ENCODE measurements at places on chromosomes 5 and 9.

- DNase-seq = no peak
These were observed 3.6 kb upstream of the NPR3 start for GRCh38 chr5:32707418-32707997.

GRCh38 chr5:63555874-63556273 is 406.4 kb downstream of the HTR1A start:
- DNase-seq = no peak

GRCh38 chr9:6502399-6502798 is 89.4 kb downstream of the UHRF2 start:
- no peak for DNase-seq

DNA sequence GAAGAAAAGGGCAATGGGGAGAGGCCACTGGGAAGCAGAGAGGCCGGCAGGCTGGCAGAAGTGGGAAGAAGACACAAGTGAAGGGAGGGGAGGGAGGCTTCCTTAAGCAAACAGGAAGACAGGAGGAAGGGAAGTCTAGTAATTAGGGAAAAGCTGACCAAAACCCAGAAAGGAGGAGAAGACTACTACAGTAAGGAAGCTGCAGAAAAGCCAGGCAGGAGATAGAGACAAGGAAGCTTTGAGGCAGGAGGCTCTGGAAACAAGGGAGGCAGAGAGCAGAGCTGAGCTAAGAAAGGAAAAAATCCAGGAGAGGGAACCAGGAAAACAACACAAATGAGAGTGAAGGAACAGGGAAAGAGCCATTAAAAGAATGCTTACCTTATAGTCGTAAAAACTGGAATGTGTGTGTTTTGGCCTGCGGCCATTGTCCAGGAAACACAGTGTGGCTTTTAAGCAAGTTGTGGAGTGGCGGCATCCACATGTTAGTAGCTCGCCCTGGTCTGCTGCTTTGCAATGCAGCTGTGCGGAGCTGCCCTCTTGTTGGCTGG is 317.1 kb upstream of the CLINT1 start:
- DNase-seq = no peak
